AG08395 (cell line): ENCODE measurements at places on chromosomes 4 and X.

DNA sequence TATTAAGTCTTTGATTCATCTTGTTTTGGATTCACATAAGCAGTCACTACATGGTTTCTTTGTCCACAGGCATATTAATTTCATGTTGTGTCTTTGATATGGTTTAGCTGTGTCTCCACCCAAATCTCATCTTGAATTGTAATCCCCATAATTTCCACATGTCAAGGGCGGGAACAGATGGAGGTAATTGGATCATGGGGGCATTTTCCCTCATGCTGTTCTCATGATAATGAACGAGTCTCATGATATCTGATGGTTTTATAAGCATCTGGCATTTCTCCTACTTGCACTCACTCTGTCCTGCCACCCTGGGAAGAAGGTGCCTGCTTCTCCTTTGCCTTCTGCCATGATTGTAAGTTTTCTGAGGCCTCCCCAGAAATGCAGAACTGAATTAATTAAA, 1811.2 kb upstream of the PCDH10 start:
- no peak for DNase-seq

- no peak for DNase-seq
These were observed 117.3 kb downstream of the CPZ start for GRCh38 chr4:8709729-8710360.

DNA sequence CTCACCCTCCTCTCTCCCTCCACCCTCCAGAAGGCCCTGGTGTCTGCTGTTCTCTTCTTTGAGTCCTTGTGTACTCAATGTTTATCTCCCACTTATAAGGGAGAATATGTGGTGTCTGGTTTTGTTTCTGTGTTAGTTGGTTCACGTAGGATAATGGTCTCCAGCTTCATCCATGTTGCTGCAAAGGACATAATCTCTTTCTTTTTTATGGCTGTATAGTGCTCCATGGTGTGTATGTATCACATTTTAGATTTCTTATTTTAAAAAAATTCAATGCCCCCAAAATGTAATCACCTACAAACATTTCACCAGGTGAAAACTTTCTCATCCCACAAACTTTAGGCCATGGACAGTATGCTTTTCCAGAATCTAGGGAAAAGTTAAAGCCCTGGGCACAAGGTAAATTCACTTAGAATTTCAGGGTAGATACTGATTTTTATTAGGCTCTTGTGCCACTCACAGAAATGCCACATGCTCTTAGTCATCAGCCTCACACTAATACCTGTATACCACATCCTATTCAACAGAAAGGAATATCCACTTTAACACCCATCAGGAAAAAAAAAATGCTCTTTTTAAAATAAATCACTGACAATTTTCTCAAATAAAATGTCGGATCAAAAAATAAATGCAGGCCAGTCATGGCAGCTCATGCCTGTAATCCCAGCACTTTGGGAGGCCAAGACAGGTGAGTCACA, 104.8 kb upstream of the ENPP6 start:
- DNase-seq = no peak

DNA sequence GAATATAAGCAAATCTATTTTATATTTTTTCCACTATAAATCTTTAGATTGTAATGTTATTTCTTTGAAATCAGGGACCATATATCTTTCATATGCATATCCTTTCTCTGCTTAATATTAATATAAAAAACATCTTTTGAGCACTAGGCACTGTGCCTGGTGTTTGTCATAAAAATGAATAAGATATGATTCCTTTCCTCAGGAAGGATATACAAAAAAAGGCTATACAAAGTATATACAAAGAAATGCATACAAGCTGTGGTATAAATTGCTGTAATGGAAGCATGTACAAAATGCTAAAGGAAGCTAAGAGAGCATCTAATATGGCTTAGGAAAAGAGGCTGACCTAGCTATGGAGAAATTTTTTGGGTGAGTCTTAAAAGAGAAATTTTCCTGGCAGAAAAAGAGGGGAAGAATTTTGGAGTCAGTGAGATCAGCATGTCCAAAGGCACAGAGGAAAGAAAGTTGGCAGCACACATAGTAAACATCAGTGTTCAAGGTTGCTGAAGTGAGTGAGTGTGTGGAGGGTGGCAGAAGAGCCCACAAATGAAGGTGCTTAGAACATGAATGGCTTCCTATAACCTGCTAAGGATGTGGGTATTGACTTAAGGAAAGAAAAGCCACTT, 500.0 kb downstream of the SPRY1 start:
- DNase-seq = peak; percentile 13

GRCh38 chr4:27662426-27662825, 801.8 kb downstream of the STIM2 start:
- no peak for DNase-seq

- DNase-seq = peak; percentile 53
These were observed at the start of gene CNOT6L for GRCh38 chr4:77818602-77819403. Gene CNOT6L (minus strand): TSS chr4:77819368. CDS start chr4:77819308, 60 bp downstream.

DNA sequence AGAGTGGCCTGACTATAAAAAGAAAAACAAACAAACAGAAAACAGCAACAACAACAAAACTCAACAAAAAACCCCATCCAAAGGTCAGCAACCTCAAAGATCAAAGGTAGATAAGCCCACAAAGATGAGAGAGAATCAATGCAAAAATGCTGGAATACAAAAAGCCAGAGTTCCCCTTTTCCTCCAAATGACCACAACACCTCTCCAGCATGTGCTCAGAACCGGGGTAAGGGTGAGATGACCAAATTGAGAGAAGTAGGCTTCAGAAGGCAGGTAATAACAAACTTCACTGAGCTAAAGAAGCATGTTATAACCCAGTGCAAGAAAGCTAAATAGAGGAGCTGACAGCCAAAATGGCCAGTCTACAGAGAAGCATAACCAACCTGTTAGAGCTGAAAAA, 43.5 kb upstream of the ANTXR2 start:
- no peak for DNase-seq

- DNase-seq = no peak
These were observed 820.7 kb upstream of the INTU start for GRCh38 chr4:126812076-126812475.

- DNase-seq = no peak
These were observed 54.9 kb downstream of the NYX start for GRCh38 chrX:41502004-41502403.

GRCh38 chr4:172786039-172786792, 382.4 kb upstream of the GALNT7 start:
- no peak for DNase-seq

GRCh38 chr4:146243141-146243882, 29.0 kb downstream of the REELD1 start:
- DNase-seq = peak; percentile 14

- DNase-seq = peak; percentile 53
These were observed 308.5 kb downstream of the ARHGAP24 start for GRCh38 chr4:85783483-85783882.

DNA sequence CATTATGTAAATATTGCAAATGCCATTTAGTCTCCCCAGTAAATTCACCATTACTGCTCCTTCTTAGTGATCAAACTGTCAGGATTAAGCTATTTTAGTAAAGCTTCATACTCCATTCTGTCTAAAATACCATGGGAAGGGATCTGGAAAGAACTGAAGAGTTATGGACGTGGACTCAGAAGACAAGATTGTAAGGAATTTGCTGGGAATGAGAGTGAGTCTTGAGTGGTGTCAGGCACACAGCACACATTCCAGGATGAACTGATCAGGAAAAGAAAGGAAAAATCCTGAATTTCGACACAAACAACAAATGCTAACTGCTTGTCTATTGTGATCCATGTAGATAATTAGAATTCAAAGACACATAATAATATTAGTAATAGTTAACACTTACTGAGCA, 311.0 kb downstream of the CENPC start:
- DNase-seq = no peak

DNA sequence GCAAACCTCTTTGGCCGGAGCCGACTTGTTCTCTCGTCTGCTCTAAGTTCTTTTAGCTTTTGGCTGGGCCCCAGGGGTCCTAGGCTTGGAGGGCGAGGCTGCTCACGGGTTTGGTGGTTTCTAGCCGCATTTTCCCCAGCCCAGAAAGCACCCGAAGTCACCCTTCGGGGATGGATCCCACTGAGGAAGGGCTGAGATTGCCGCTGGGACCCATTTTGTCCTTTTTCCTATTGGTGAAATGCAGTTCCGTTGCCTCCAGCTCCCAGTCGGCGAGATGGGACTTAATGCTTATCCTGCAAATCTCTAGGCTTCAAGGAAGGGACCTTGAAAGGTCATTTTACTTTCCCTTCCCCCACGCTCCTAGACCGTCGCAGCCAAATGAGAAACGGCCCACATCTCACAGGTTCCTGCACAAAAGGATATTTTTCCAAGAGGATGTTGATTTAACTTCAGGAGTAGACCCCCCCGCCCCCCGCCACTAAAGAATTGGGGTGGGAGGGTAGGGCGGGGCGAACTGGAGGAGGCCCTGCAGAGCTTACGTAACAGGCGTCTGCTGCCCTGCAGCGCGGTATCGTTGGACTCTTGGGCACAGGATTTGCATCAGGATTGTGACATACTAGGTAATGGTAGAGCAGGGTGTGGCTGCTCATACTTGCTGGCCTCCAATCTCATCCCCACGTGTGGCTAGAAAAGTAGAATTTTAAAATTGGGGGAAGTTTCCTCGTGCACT, 564 bp downstream of the PGK1 start:
- peak; percentile 41 for DNase-seq

- no peak for DNase-seq
These were observed 618 bp upstream of the XK start for GRCh38 chrX:37684973-37685372.

DNA sequence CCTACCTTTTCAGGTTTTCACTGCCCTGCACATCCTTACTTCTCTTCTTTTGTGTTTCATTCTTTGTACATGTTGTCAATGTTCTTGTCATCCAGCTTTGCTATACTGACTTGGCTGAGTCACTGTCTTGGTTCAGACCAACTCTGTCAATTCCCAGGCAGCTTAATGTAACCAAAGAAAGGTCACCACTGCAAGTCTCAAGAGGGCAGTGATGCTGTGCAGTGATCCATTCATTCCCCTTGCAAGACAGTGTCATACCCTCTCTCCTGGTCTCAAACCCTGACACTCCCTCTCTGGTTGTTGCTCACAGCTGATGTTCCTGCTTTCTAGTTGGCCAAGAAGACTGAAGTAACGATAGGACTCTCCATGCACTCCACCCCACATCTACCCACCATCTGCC, 17.5 kb downstream of the RAB39B start:
- DNase-seq = no peak

DNA sequence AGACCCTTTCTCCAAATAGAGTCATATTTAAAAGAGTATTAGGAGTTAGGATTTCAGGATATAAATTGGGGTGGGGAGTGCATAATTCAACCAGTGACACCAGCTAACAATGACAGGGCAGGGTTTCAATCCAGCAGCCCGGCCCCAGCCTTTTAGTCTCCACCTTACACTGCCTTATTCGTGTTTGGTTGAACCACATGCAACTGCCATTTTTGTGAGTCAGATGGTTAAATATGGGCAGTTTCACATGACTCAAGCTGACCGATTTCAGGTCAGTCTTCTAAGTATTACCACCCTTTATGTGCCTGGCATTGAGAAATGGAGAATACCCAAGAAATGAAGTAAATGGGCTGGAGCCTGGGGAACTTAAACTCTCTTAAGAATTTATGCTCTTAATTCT, 102.8 kb downstream of the STOX2 start:
- DNase-seq = peak; percentile 29

DNA sequence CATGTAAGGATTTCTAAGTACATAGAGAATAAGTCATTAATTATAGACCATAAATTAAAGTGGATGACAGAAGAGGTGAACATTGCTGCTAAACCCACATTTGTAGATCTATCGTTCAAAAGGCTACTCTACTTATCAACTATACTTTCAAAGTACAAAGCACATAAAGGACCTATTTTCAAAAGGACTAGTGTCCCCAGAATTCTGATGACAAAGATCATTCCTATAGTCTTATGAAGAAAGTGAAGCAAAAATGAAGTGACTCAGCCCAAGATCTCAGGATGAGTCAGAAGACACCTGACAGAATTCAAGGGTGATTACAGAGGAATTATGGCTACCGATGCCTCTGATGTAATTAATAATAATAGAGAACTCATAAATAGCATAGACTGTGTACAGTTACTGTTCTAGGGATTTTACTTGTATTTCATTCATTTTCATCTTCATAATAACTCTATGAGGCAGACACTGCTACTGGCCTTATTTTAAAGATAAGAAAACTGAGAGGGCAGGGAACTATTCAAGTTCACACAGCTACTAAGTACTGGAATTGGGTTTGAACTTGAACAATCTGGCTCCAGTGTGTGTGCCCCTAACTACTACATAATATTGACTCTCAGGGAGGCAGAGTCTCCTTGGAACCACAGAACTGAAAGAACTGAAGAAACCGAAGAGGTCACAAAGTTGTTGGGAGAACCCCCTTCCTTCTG, 17.1 kb downstream of the USP46 start:
- peak; percentile 22 for DNase-seq

GRCh38 chrX:119686087-119686691, 6.8 kb downstream of the SEPTIN6 start:
- DNase-seq = peak; percentile 38

DNA sequence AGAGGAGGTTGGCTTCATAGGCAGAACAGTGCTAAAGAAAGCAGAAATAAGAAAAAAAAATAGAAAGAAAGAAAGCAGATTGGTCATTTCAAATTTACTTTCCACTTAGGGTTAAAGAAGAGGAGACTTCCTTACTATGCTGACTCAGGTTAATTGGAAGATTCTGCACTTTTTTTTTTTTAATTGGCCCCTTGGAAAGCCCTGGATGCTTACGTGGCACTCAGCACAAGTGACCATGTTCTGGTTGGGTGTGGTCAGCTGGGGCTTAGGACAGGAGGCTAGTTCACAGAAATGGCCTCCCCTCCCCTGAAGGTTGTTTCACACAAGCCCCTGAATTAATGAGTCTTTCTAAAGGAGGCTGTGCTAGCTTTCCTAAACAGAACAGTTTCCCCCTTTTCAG, 14.5 kb downstream of the MAGEA9B start:
- no peak for DNase-seq

- DNase-seq = peak; percentile 14
These were observed 35.9 kb downstream of the TBC1D19 start for GRCh38 chr4:26619784-26620183.

GRCh38 chr4:142352712-142353111, 493.4 kb downstream of the INPP4B start:
- no peak for DNase-seq

DNA sequence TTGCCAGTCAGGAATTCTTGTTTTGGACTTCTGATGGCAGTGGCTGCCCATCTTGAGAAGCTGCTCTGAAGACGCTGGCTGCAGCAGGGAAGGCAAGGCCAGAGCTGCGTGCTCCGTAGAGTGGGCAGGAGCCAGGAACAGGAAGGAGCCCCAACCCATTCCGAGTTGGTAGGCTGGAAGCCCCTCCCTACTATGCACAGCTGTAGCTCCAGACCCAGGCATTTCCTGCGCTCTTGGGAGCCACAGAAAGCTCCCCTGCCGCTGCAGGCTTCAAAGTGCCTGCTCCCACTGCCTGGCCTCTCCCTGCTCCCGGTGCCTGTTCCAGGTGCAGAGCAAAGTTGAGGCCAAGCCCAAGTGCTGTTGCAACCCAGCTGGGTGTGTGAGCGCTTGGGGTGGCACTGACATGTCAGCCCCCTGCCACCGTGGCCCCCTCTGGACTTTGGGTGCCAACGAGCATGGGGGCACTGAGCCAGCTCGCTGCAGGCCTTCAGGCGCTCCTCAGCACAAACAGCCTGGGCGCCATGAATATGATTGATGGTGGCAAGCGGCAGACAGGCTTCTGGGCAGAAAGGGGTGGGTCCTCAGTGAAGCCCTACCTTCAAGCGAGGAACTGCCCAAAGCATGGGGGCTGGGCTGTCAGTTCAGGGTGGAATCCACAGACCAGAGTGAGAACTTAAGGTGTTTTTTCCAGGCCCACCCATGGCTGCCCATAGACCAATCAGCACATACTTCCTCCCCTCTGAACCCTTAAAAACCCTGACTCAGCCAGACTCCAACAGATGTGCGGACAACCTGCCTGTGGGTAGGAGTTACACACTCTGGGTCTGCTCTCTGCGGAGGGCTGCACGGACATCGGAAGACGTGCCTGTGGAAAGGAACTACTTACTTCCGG, 677.2 kb upstream of the INTU start:
- DNase-seq = no peak
